RWPE1 (cell line): ENCODE measurements at places on chromosomes 7 and 10.

DNA sequence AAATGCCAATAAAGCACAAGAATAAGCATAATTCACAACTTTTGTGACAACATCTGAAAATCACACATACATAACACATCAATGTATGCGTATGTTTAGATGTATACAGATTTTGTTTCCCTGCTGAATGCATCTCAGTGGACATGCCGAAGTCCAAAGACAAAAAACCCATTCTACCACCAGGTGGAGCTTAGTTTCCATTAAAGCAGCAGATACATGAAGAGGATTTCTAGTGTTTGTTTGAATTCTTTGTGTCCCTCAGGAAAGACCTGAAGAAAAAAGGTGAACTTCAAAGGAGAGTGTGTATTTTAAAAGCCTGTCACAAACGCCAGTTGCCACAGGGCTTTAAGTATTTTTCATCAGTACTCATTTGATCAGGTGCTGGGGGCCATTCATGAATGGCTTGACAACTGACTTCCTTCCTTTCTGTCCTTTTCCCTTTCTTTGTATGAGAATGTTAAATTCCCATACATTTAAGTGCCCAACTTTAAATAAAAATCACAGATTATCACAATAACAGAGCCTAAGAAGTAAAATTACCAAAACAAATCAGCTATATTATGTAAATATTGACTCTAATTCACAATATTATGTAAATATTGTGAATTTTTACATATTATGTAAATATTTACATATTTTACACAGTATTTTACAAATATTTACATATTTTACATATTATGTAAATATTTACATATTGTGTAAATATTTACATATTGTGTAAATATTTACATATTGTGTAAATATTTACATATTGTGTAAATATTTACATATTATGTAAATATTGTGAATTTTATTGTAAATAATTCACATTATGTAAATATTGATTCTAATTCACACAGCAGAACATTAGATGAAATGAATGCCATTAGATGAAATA lies 343.0 kb downstream of the CRPPA start:
- peak; percentile 38 for DNase-seq

GRCh38 chr10:116744163-116744753 lies 1.9 kb upstream of the HSPA12A start:
- no peak for DNase-seq

DNA sequence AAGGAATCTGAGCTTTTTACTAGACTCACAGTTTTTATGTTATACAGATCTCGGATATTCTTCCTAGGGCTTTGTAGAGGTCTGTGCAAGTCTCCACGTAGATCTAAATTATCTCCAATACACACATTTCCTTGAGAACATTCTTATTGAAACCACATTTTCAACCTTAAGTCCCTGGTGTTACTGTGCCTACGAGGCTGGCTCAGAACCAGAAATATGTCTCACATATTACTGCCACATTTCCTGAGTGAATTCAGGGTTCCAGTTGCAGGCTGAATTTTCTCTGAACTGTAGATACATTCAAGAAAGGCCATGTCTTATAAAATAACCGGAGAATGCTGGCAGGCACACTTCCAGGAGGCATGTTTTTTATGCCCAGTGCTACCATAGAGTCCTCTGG lies 46.5 kb downstream of the INHBA start:
- DNase-seq: no peak

GRCh38 chr10:78696791-78697395 lies 371.9 kb upstream of the ZMIZ1 start:
- DNase-seq: no peak

DNA sequence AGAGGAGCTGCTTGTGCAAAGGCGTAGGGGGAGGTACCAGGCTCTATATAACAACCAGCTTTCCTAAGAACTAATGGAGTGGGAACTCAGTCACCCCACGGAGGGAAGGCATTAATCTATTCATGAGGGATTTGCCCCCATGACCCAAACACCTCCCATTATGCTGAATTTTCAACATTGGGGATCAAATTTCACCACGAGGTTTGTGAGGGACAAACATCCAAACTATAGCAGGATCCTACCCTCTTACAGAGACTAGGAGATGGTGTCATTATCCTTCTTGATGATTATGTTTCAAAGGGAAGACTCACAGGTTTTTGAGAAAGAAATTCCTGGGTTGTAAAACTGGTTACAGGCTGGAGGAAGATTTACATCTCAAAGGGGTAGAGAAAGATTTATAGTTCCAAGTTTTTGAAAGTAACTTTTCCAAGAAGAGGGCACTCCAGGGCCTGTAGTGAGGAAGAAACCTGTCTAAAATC lies 295.0 kb upstream of the DKK1 start:
- DNase-seq: no peak

DNA sequence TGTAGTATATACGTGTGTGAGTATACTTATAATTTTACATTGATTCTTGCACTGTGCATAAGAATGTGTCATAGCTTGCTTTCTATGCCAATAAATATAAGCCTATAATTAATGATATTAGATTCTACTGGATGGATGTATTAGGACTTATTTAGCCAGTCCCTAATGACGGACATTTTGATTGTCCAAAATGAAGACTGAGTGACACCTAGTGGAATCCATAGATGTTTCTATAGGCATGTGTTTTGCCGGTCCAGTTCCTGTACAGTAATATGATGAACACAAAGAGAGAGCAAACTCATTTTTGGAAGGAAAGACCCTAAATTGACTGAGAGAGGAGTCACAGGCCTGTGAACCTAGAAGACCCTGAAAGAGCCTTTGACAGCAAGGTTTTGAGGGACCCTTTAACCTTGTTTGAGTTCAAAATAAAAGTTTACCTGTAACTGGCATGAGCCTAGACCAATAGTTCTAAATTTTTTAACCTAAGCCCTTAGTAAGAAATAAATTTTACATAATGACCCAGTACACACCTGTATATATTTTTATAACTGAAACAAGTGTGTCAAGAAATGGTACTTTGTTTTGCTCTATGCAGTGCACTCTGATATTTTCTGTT lies 42.4 kb upstream of the AGBL3 start:
- DNase-seq: peak; percentile 42

DNA sequence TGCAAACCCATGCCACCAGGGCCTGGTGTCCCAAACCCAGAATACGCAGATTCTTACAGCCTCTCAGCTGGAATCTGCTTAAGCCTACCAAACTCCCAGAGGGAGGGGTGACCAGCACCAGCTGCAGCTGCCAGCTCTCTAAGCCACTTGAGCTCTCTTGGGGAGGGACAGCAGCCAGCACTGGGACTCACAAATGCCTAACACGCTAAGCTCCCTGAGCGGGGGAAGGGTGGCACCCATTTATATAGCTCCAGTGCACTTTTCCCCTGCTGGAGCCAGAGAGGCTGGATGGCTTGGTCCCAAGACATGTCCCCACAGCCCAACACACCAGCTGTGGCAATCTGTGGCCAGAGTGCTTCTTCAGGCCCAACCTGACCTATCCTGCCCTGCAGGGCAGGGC lies 326.8 kb upstream of the NRG3 start:
- no peak for DNase-seq

DNA sequence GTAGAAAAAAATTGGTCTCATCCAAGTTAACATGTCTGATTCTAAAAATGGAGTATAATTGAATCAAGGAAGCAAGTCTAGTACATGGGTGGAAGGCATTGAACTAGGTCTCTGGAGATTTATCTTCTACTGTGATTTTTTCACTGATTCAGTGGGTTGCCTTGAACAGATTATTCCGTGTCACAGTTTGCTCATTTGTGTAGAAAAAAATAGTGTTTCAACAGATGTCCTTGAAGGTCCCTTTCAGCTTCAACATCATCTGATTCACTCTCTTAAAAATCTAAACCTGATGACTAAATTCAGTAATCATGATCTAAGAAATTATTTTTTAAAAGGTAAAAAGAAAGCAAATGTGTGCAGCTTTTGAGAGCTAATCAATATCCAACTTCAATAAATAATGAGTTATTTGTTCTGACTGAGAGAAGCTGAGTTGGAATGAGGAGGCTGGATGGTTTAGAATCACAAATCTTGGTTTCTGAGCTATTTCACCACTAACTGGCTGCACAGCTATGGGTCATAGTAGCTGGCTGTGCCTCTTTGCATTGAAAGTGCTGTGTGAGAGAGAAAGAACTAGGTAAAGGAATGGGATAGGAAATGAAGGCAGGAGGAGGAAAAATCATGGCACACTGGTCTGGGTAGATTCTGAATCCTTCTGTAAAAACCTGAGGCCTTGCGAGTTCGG lies 221.5 kb upstream of the MDFIC start:
- DNase-seq: no peak

DNA sequence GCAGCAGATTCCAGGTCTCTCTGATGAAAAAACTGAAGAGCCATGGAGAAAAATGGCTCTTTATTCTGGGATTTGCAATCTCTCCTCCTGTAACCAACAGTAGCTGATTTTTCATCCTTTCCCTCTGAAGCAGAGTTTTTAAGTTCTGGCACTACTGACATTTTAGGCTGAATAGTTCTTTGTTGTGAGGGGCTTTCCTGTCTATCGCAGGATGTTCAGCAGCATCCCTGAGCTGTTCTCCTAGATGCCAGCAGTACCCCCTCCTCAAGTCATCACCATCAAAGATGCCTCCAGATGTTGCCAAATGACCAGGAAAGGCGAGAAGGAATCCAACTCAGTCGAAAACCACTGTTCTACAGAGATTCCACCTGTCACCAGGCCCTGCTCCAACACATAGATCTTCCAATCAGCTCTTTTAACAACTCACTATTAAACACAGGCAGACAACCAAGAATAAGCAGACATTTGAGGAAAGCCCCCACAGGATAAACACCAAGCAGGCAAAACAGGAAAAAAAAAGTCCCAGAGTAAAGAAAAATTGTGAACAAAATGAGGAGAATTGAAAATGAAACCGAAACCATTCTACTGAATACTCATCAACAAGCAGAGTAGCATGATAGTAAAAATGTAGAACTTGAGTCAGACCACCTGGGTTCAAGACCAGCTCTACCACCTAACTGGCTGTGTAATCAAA lies 124.8 kb downstream of the MPP7 start:
- DNase-seq: peak; percentile 19

DNA sequence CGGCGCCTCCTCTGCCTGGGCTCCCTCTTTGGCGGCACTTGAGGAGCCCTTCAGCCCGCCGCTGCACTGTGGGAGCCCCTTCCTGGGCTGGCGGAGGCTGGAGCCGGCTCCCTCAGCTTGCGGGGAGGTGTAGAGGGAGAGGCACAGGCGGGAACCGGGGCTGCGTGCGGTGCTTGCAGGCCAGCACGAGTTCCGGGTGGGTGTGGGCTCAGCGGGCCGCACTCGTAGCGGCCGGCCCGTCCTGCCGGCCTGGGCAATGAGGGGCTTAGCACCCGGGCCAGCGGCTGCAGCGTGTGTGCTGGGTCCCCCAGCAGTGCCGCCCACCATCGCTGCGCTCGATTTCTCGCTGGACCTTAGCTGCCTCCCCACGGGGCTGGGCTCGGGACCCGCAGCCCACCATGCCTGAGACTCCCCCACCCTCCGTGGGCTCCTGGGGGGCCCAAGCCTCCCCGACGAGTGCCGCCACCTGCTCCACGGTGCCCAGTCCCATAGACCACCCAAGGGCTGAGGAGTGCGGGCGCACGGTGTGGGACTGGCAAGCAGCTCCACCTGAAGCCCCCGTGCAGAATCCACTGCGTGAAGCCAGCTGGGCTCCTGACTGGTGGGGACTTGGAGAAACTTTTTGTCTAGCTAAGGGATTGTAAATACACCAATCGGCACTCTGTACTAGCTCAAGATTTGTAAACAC lies 73.8 kb upstream of the KMT2E start:
- DNase-seq: no peak

- no peak for DNase-seq
Measured at GRCh38 chr7:137625197-137625596, 221.6 kb downstream of the DGKI start.

DNA sequence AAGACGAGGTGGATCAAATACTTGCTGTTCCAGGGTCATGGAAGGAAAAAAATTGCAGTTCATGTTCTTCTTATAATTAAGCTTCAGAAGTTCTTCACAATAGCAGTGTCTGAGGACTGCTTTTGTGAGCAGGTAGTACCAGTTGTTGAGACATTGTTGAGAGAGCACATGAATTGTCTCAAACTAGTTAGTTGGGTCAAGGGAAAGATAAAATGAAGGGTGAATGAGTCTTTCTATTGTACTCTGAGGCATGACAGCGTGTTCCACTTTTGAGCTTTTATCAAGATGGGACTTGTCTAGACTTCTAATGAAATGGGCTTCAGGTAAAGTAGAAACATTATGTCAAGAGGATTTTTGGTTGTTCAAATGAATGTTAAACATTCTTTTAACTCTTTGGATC lies 26.0 kb downstream of the KAT6B start:
- peak; percentile 33 for DNase-seq

GRCh38 chr7:1691096-1691495 lies 21.0 kb downstream of the ELFN1 start:
- DNase-seq: no peak

GRCh38 chr7:16989811-16990413 lies 108.1 kb upstream of the AGR3 start:
- DNase-seq: peak; percentile 67

GRCh38 chr7:70953796-70954195 lies 178.1 kb upstream of the GALNT17 start:
- DNase-seq: no peak

DNA sequence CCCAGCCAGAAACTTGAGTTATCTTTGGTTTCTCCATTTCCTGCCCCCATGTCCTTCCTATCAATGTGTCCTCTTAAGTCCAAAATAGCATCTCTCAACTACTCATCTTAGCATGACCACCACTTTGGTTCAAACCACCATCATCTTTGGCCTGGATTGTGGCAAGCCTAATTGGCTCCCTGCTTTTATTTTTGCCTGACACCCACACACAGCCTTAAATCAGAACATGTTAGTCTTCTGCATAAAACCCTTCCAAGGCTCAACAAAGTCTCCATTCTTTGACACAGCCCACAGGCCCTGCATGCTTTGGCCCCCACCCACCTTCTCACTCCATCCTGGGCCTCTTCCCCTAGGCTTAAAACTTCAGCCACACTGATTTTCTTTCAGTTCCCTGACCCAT lies 2.0 kb upstream of the TSPAN14 start:
- no peak for DNase-seq

- no peak for DNase-seq
Measured at GRCh38 chr7:29955799-29956486, 33.7 kb downstream of the SCRN1 start.

DNA sequence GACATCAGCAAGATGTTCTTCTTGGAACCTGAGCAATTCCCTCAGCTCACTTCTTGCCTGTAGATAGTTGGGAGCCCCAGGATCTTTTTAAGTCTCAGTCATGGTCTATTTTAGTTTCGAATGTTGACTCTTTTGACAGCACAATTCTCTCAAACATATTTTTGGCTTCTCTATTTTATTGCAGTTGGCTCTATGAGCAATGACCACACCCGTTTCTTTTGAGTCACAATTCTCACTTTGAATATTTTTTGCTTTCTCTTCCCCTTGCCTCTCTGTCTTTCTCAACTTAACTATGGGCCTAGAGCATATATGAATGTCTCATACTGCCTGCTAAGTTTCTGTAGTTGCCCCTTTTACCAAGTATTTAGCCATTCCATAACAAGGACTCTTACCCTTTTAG lies 222.8 kb downstream of the PTN start:
- no peak for DNase-seq

- DNase-seq: no peak
Measured at GRCh38 chr7:127755521-127755920, 103.5 kb downstream of the SND1 start.
